ENCODE measurements at places on chromosomes 1 and 21.

- no peak for DNase-seq
Observed at GRCh38 chr21:44521301-44521927, 18.6 kb downstream of the KRTAP10-1 start.

- no peak for DNase-seq
Observed at GRCh38 chr1:10475510-10475909, 760 bp downstream of the PEX14 start.

DNA sequence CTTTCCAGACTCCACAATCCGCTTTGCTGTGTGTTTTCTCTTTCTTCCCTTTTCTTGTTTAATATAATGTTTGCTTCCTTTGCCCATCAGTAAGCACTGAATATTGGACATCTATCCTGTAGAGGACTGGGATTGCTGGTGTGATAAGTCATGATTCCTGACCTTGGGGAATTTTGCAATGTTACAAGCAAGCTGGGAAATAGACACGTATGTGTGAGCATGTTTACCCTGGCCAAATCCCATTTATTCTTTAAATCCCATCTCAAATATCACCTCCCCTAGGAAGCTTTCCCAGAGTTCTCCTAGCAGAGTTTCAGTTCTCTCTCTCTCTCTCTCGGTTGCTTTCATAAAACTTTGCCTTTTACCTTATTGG lies 155.3 kb downstream of the ROR1 start:
- DNase-seq, result no peak

DNA sequence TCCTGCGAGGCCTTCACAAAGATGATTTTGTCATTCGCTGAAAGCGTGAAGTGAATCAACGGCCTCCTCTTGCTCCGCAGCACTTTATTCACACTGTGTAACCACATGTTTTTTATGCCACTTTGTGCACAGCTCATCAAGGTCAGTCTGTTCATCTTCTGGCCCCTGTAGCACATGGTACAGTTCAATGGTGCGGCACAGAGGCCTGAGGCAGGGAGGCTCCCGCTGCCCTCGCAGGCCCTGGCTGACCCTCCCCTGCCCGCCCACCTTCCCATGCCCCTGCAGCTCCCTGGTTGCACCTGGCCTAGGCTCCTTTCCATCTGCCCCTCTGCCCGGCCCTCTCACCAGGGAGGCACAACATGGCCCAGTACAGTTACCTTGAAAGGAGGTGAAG lies 87.5 kb downstream of the CD247 start:
- DNase-seq, result no peak

DNA sequence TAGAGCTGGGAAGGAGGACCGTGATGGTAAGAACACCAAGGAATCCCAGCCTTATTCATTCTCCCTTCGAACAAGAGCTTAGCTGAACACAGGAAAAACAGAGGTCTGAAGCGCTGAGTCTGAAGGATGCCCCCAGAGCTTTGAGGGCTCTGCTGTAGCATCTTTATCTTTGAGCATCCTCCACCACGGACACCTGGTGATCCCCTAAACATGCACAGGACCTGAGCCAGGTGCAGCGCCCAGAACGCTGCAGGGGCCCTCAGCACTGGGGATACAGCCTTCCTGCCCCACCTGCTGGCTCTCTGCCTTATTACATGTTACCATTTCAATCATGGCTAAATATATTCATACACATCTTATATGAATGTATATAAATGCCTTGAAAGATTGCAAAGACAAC lies 7.7 kb upstream of the GPATCH4 start:
- peak; percentile 62 for DNase-seq

DNA sequence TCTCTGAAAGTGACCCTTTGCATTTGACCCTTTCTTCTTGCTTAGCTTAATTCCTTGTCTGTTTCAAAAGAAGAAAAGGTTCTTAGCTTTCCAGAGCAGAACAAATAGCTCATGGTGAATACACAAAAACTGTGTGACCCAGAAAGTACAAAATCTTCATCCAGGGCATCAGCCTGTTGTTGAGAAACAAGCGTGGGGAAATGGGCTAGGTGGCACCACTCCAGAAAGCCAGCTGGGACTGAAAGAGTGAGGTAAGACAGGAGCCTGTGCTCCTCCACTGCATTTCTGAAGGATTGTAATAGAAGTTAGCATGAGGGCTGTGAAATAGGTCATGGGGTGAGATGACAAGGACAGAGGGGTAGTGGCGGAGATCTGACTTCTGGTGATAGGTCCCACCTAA lies 45.8 kb downstream of the CYP2J2 start:
- DNase-seq, result no peak

GRCh38 chr1:196877964-196878363 lies 9.9 kb upstream of the CFHR4 start:
- no peak for DNase-seq

DNA sequence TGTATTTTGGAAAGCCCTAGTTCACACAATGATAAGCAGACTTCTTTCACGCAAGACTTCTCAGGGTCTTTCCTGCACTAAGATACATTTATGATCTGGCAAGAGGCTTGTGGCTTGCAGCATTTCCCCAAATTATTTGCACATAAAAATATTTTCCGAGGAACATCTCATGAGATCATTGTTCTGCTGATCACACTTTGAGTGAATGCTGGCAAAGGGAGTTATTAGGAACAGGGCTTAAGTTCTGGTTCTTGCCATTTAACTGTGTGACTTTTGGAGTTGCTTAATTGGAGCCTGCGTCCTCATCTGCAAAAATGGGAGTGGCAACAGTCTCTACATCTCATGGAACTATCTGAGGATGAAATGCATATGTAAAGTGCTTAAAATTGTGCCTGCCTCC lies 50.2 kb downstream of the GADD45A start:
- no peak for DNase-seq

DNA sequence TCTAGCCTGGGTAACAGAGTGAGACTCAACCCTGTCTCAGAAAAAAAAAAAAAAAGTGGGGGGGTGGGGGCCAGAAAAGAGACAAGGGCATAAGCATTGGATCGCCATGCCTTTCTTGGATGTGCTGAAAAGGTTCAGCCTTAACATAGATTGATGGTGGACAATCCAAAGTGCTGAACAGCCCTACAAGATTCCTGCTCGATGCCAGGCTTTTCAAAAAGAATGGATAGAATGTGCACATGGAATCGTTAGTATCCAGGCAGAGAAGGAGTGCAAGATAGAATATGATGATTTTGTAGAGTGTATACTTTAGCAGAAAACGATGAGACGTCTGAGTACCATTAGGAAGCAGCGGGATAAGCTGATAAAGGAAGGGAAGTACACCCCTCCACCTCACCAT lies 10.9 kb upstream of the COA7 start:
- no peak for DNase-seq

DNA sequence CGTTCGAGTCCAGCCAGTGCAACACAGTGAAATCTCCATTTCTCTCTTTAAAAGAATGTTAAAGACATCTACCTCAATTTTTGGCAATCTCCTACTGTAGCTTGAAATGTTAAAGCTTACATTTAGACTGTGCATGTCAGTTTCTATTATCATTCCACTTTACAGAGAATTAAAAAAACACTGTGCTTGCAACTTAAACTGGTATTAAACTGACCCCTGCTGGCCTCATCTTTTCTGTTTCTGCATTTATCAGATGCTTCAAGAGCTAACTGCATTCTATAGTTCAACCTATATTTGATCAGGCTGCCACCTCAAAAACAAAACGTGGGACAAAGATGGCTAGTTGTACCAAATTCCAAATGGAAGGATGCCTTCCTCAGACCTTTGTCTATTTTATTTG lies 226.5 kb downstream of the SMYD3 start:
- no peak for DNase-seq

- DNase-seq, result peak; percentile 58
Observed at GRCh38 chr1:100266741-100267140, 725 bp downstream of the RTCA start.

DNA sequence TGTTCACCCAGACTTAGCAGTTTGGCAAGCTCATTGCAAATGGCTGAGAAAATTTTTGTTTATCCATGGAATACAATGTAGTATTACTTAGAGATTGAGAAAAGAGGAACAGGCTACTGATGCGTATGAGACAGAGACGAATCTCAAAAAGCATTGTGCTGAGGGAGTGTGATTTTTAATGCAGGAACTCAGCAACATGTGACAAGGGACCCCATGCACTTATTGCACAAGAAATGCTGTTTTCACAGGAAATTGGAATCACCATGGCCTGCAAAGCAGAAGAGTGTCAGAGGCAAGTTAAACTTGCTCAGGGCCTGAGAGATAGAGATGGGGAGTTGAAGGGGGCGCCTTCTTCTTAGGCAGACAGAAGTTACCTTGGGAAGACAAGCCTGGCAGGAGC lies 32.6 kb upstream of the TLR5 start:
- no peak for DNase-seq

DNA sequence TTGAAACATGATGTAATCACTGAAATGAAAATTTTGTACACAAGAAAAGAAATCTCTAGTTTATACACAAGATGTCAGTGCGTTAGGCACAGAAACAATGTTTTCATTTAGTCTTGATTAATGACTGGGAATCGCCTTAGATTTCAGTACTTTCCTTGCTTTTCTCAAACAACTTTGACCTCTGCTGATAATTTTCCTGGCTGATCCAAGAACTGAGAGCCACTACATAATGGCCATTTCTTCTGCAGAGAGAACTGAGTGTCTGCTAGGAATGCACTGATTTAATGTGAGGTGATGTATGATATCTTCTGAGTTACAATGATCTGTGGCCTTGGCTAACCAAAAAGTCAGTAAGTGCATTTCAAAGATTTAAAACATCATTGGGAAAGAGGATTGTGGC lies 308.1 kb downstream of the CTH start:
- DNase-seq, result no peak

GRCh38 chr1:115465802-115466363 lies 127.8 kb upstream of the NGF start:
- no peak for DNase-seq

GRCh38 chr1:181551754-181552153 lies 68.4 kb downstream of the CACNA1E start:
- no peak for DNase-seq

GRCh38 chr21:15617964-15618363 lies 111.8 kb upstream of the USP25 start:
- DNase-seq, result no peak

- no peak for DNase-seq
Observed at GRCh38 chr1:218447010-218447689, 102.0 kb downstream of the TGFB2 start.

GRCh38 chr1:161020509-161021164 lies at the start of gene F11R:
TSS of gene F11R (minus strand) at chr1:161021152. CDS start at chr1:161021073, 79 bp downstream.
- DNase-seq, result no peak

DNA sequence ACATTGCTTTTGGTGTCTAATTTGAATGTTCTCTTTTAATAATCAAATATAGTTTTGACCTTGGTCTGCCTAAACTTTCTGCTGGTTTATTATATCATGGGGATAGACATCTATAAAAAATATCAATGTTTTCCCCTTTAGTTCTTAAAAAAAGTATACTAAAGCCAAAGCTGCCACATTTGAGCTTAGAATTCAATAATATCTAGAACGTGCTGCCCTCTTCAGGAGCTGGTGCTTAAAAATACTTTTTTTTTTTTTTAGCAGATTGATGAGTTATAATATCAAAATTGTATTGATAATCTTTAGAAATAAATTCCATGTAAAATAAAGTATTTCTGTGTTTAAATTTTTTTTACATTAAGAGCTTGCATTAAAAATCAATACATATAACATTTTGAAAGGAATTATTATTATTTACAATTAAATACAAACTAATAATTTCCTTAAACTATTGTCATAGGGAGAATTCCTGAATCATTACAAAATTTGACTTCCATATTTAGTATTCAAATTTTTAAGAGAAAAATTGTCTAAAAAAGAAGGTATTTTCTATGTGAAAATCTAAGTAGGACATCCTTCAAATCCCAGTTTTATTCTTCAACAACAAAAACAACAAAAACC lies 40.1 kb upstream of the ADGRL2 start:
- DNase-seq, result no peak

- no peak for DNase-seq
Observed at GRCh38 chr1:204950353-204951001, 79.8 kb downstream of the NFASC start.

DNA sequence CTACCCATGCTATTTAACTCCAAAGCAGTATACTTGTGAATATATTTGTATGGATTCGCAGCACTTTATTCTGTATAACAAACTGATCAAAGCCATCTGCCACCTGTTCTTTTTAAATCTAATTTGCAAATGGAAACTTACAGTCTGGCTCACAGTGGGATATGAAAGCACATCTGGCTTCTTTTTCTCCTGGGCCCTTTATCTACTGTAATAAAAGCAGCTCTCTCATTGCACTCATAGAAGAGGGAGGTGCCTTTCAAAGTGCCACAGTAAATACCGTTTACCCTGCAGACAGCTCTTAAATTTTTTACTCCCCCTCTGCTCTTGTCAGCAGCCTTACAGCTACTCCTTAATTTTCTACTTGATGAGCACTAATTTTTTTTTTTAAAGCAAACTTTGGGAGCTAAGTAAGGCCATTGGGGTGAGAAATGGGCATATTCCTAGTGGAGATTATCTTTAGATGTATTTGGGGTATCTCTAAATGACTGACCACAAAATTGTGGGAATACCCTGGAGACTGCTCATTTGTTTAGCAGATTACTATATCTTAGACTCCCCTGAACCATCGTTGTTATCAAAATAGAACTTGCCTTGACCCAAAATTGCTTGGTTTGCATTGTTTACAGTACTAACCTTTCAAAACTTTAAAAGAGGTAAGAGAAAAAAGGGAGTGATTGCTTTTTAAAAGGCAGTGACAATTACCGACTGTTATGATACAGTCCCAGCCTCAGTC lies 110.1 kb downstream of the VPS13D start:
- DNase-seq, result no peak

GRCh38 chr1:182580736-182581135 lies 8.3 kb downstream of the RNASEL start:
- DNase-seq, result no peak

DNA sequence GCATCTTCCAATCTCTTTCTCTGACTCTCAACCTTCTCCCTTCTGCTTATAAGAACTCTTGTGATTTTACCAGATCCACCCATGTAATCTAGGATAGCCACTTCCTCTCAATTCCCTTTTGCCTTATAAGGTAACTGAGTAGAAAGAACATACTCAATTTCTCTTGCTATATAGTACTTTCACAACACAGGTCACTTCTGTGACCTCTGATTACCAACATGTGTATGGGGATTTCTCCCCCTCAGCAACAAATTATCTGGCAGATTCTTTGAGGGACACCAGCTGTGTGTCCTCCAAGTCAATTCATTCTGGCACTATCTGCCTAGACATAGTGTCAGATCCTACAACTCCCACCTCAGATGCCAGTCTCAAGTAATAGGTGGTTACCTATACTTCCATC lies 62.5 kb downstream of the IL23R start:
- DNase-seq, result no peak

GRCh38 chr1:171468120-171468750 lies 17.1 kb upstream of the PRRC2C start:
- peak; percentile 36 for DNase-seq

- DNase-seq, result no peak
Observed at GRCh38 chr1:170481000-170481399, 51.0 kb upstream of the GORAB start.

- DNase-seq, result no peak
Observed at GRCh38 chr1:117013309-117013858, 11.8 kb downstream of the CD101 start.

Measured in activated CD4-positive, alpha-beta T cell treated with anti-CD3 and anti-CD28 coated beads, Interleukin-2, Interleukin-6, amounts not matched to agents 100 ng/mL and 50 ng/mL, durations not matched to agents 16 hours and 8 hours (primary cell).